ENCODE measurements at places on chromosomes 2 and 18.

DNA sequence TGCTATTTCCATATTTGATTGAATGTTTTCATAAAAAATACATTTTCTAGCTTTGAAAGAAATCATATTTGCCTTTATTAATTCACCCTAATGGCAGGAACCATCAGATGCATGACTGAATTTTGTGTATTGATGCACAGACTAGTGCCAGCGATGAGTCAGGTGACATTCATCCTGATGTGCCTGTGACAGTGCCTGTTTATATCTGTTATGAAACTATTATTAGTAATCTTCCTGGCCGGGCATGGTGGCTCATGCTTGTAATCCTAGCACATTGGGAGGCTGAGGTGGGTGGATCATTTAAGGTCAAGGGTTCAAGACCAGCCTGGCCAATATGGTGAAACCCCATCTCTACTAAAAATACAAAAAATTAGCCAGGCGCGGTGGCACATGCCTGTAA is 170.0 kb downstream of the TSN start:
- no peak for DNase-seq

DNA sequence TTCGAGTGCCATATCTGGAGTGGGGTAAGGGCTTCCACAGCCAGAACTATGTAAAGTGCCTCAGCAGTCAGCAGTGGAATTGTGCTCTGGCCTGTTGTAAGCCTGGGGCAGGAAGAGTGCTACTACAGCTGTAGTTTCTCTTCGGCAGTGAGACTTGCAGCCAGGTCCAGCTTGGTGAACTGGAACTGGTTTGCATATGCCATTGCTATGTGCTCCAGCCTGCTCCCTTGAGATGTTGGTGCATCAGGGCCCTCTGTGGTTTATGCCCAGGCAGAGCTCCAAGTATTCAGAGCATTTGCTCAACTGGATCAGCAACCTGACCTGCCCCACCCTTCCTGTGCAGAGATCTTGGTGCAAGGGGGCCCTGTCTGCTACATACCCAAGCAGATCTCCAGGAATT is 47.8 kb downstream of the ZNF804A start:
- no peak for DNase-seq

DNA sequence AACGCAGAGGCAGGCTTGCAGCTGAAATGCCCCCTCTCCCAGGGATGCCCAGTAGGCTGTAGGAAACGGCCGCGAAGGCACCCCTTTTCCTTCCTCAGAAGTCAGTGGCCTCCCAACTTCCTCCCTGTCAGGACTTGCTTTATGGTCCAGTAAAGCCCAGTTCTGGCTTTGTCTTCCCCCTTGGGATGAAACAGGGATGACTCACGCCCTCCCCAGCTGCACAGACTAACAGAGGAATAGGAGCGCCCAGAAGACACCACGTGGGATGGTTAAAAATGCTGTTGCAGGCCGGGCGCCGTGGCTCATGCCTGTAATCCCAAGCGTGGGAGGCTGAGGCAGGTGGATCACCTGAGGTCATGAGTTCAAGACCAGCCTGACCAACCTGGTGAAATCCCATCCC is 6.9 kb downstream of the CREG2 start:
- no peak for DNase-seq

- DNase-seq, result no peak
Measured at GRCh38 chr2:110639972-110640371, 37.9 kb downstream of the BUB1 start.

GRCh38 chr2:147679191-147679954 is 165.5 kb upstream of the ACVR2A start:
- no peak for DNase-seq

DNA sequence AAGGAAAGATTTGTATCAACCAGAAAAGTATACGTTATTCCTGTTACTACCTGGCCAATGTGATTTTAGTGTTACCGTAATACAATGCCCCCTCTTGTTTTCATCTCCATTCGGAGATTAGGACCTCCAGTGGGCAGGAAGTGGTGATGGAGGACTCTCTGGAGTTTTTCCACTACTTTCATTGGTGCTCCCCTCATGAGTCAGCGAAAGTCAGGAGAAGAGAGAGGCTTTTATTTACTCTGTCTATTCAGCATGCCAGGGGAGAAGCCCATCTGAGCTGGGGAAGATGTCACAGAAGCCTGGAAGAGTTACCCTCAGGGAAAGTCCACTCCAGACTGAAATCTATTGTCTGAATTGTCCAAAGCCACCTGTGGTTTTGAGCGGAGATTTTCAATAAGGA is 88.2 kb upstream of the THUMPD2 start:
- DNase-seq, result no peak

- no peak for DNase-seq
Measured at GRCh38 chr2:230358305-230358704, 31.3 kb downstream of the SP140L start.

DNA sequence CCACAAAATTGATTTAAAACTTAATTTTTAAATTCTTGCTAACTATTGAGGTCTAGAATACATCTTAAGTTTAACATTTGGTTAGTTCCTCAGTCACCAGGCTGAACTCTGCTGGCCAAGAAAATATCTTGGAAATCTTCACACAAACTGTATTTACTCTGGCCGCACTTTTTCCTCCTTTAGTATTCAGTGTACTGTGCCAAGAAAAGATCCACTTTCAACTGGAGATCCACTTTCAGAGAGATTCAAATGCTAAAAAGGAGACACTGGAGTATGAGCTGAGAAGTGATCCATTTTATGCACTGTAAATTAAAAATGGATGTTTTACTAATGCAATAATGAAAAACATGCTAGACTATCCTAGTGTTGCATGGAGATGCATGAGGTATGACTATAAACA is 98.1 kb downstream of the ANTXR1 start:
- DNase-seq, result no peak

- DNase-seq, result no peak
Measured at GRCh38 chr2:187847245-187848208, 293.3 kb upstream of the TFPI start.

DNA sequence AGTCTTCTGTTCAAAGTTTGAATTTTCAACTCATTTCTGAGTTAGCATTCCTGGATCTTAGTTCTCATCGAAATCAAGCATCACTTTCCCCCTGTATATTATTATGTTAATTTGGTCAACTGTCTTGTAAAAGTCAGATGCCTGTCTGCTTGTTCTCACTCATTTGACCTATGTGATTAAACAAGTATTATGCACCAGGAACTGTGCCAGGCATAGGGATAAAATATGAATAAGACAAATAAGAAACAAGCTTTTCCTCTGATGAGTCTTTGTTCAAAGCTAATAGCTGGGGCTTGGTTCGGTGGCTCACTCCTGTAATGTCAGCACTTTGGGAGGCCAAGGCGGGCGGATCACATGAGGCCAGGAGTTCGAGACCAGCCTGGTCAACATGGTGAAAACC is 19.7 kb upstream of the EMILIN2 start:
- no peak for DNase-seq

DNA sequence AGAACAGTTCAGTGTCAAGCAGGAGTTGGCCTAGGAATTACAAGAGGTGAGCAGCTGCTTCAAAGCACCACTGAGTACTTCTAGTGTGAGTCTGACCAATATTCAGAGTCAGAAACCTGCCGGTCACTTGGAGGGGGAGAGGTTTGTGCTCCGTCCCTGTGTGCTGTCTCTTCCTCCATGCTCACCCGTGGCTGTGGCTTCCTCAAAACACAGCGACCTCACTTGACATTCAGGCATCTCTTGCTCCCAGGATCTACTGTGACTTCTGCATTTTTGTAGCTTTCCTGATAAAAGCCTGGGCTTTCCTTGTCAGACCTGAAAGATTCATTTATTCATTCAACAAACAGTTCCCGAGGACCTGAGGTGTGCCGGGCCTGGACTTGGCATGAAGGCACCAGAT is 32.9 kb downstream of the TPRKB start:
- DNase-seq, result no peak
